Aorta (tissue), 5 donors: ENCODE measurements at places on chromosomes 16 and 17. TPM values are rescaled to one million over a fixed set of nuclear protein-coding genes. Genes with fewer than 3 reads are reported as not detected.

- H3K4me3 ChIP-seq, result no peak overlapping the region
- no peak for DNase-seq
- no peak overlapping the region for H3K27ac ChIP-seq
- no peaks in the 10 kb centered on the region for H3K36me3 ChIP-seq
- H3K27me3 ChIP-seq, result no peaks in the 10 kb centered on the region
- H3K4me1 ChIP-seq, result no peaks in the 10 kb centered on the region
Measured at GRCh38 chr16:28110074-28110473, 46.6 kb upstream of the GSG1L start.

DNA sequence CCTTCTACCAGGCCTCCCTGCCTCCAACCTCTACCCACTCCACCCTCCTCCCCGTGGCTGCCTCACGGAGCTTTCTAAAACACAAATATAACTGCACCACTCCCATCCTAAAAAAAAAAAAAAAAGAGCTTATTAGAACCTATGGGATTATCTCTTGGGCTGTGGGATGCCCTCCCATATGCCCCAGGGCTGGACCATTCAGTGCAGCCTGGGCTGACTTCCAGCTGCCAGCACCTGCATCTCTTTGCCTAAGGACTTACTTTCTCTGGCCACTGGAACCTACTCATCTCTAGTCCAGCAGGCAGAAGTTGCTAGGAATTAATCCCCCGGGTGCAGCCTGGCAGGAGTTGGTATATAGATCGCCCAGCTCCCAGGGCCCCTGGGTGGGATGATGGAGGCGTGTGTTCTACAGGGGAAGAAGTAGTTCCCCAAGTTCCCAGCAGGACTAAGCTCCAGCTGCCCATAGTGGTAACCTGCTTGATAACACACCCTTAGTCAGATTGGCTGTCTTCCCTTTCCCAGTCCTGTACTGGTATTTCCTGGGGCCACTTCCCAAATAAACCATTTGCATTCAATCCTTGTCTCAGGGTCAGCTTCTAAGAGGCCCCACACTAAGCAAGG, 10.3 kb downstream of the MPP3 start:
- no peak overlapping the region for H3K27ac ChIP-seq
- no peaks in the 10 kb centered on the region for H3K36me3 ChIP-seq
- DNase-seq, result peak; percentile 36
- H3K4me3 ChIP-seq, result no peak overlapping the region

- H3K27me3 ChIP-seq, result no peaks in the 10 kb centered on the region
- no peaks in the 10 kb centered on the region for H3K4me1 ChIP-seq
- H3K36me3 ChIP-seq, result peaks cover 4% of the 10 kb centered on the region
- no peak overlapping the region for H3K27ac ChIP-seq
- no peak for DNase-seq
- peak overlapping the region; percentile 77 for H3K4me3 ChIP-seq
Measured at GRCh38 chr16:8798174-8798527, 512 bp downstream of the PMM2 start.

DNA sequence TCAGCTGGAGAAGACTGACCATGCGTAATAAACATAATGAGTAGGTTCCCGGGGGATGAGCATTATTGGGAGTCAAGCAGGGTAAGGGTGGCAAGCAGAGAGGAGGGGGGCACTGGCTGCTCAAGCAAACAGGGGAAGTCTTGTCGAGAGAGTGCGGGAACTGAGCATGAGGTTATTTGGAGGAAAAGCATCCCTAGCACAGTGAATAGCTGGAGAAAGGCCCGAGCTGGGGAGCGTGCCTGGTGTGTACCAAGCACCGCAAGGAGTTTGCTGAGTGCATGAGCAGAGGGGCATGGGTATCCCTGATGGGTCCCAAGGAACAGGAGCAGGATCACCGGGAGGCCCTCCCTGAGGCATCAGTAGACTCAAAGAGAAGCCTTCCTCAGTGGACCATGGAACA, 17.2 kb downstream of the CYTH1 start:
- H3K27me3 ChIP-seq, result no peaks in the 10 kb centered on the region
- H3K4me1 ChIP-seq, result no peaks in the 10 kb centered on the region
- no peak overlapping the region for H3K27ac ChIP-seq

GRCh38 chr17:2959371-2960130, 103.9 kb downstream of the OR1D5 start:
- H3K4me1 ChIP-seq, result no peaks in the 10 kb centered on the region
- H3K36me3 ChIP-seq, result no peaks in the 10 kb centered on the region
- no peak overlapping the region for H3K4me3 ChIP-seq
- H3K27me3 ChIP-seq, result no peaks in the 10 kb centered on the region
- no peak overlapping the region for H3K27ac ChIP-seq

- no peaks in the 10 kb centered on the region for H3K4me1 ChIP-seq
Measured at GRCh38 chr17:31534223-31534888, 142.9 kb downstream of the RAB11FIP4 start.

- H3K27me3 ChIP-seq, result no peaks in the 10 kb centered on the region
- DNase-seq, result peak; percentile 85
- no peak within 1 kb of the TSS for H3K27ac ChIP-seq
Measured at GRCh38 chr16:89922884-89923639, at the start of gene TUBB3. TSS of gene TUBB3 (plus strand) at chr16:89923342. CDS start at chr16:89923402, 60 bp downstream.

DNA sequence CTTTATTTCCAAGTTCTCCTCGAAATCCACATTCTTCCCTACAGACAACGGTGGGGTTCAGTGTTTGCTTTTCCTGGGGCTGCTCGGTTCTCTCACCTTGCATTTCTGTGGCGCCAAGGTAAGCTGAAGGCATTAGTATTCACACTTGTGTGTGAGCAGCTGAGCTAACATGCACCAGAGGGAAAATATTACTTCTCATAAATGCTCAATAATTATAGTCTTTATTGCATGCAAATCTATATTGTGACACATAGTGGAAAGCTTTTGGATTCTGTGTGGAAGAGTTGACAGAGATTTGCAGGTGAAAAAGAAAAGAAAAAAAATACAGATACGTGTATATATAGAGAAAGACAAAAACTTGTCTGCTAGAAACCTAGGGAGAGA, 411.8 kb downstream of the MAF start:
- no peaks in the 10 kb centered on the region for H3K36me3 ChIP-seq
- H3K27ac ChIP-seq, result no peak overlapping the region
- no peaks in the 10 kb centered on the region for H3K27me3 ChIP-seq

The CBFB gene
- 67.3 TPM for total RNA-seq
